ENCODE measurements at places on chromosomes 16 and 17.

GRCh38 chr17:39757931-39758873 is 20.5 kb downstream of the GRB7 start:
- no peak for DNase-seq

DNA sequence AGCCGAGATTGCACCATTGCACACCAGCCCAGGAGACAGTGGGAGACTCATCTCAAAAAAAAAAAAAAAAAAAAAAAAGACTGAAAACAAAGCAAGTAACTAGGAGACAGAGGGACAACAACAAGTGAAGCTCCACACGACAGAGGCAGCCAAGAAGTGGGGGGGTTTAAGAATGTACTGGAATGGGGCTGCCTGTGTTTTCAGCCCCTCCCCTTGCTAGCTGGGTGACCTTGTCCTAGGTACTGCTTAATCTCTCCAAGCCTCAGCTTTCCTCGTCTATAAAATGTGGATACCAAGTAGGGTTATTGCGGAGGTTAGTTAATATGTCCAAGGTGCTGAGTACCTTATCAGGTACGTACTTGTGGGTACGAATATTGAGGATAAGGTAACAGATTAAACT is 163.8 kb upstream of the CACNG5 start:
- DNase-seq = no peak

GRCh38 chr16:5605404-5605803 is 507.8 kb upstream of the EEF2KMT start:
- DNase-seq = no peak

DNA sequence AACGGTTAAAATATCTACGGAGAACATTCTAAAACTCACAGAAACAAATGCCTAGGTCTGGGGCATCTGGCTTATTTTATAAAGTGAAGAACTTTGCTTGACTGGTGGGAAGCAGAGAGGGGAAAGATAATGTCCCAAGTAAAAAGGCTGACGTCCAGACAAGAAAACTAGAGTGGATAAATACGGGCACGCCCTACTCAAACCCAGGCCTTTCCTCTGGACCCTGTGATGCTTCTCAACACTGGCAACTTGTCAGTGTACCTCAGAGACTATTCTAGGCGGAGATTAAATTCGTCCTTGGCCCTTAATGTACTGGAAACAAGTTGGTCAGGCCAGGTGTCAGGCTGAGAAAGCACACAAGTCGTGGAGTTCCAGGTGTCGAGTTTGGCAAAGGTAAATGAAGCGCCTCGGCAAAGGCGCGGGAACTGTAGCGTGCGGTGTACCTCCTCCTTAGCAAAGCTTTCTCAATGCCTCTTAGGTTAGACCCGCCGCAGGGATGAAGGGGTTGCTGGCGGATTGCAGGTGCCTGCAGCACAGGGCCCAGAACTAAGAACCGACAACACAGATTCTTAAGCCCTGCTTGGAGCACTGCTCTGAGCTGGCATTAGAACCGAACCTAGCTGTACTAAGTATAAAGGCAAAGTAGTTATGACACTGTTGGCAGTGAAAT is 668 bp upstream of the UNK start:
- DNase-seq = no peak

- no peak for DNase-seq
These were observed 26.7 kb upstream of the PLCG2 start for GRCh38 chr16:81752225-81752875.
